Kidney (tissue), 22 donors: ENCODE measurements at places on chromosomes 4 and X. TPM values are rescaled to one million over a fixed set of nuclear protein-coding genes. Genes with fewer than 3 reads are reported as not detected.
A peak's percentile ranks its signal among the peaks of the same experiment; 100 is the strongest.

Gene MPP1
- total RNA-seq: 47.0 TPM

Gene ITIH6
- not detected for total RNA-seq

Gene CCDC110
- total RNA-seq: 4.5 TPM

Gene ESX1
- not detected for total RNA-seq

Gene MND1
- total RNA-seq: 0.98 TPM

Gene SCML2
- 1.4 TPM for total RNA-seq

Gene ADGRG2
- total RNA-seq: 1.2 TPM

Gene MAGEC3
- not detected for total RNA-seq

DNA sequence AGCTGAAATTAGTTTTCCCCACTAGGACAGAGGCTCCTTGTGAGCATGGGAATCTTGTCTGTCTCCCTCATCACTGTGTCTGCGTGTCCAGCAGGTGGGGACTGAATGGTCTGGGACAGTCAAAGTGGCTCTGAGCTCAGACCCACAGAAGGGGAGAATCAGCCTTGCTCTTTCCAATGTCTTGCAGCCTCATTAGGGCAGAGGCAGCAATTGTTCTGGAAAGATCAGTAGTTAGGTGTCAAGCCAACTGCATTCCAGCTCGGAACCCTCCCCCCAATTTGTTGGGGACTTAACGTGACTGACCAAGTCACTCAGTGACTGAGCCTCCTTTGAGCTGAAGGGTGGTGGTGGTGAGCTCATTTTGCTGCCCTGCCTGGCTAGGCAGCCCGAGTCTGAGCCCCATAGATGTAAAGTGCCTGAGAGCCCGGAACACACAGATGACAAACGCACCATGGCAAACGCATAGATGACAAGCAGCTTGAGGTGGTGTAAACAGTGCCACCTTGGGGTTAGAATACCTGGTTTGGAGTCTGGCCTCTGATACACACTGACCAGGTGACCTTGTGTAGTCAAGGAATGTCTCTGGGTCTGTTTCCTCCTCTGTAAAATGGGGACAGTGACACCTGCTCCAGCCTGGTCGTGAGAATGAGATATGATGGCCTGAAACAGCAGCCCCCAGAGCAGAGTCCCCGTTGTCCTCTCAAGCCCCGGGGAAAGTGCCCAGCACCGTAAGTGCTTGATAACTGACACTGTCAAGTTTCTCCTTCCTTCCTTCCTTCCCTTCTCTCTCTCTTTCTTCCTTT lies 2.7 kb upstream of the SORCS2 start:
- no peak for DNase-seq

GRCh38 chrX:120286733-120287512 lies 24.3 kb downstream of the TMEM255A start:
- DNase-seq: no peak

GRCh38 chr4:140952717-140953116 lies 180.6 kb downstream of the RNF150 start:
- no peak for DNase-seq

DNA sequence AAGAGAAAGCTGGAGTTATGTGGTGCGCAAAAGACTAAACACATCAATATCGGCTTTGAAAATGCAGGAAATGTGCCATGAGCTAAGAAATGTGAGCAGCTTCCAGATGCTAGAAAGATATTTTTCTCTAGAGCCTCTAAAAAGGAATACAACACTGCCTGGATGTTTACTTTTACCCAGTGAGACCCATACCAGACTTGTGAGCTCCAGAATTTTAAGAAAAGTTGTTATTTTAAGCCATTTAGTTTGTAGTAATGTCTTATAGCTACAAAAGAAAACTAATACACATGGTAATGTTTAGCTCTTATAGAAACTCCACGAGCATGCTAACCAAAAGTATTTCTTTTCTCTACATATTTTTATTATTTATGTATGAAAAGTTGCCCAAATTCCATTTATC lies 1389.4 kb downstream of the C4orf33 start:
- DNase-seq: no peak

DNA sequence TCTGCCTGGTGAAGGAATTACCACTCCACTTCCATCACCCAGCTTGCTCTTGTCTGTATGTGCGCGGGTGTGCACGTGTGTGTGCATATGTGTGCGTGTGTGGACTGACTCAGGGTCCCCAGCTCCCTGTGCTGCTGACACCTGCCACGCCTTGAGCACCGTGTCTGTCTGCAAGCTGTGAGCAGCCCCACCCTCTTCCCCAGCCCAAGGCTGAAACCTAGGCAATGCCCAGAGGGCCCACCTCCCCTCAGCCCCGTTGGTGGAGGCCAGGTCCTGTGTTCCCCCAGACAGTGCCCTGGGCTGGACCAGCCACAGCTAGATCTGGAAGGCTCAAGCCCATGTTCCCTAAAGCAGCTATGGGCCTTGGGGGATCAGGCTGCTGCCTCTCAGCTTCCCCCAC lies 2.0 kb upstream of the CCNQ start:
- no peak for DNase-seq

- DNase-seq: no peak
These were observed 316.0 kb downstream of the TRIML1 start for GRCh38 chr4:188455062-188455752.

- peak; percentile 74 for DNase-seq
These were observed 28.1 kb upstream of the SPON2 start for GRCh38 chr4:1200425-1201035.

DNA sequence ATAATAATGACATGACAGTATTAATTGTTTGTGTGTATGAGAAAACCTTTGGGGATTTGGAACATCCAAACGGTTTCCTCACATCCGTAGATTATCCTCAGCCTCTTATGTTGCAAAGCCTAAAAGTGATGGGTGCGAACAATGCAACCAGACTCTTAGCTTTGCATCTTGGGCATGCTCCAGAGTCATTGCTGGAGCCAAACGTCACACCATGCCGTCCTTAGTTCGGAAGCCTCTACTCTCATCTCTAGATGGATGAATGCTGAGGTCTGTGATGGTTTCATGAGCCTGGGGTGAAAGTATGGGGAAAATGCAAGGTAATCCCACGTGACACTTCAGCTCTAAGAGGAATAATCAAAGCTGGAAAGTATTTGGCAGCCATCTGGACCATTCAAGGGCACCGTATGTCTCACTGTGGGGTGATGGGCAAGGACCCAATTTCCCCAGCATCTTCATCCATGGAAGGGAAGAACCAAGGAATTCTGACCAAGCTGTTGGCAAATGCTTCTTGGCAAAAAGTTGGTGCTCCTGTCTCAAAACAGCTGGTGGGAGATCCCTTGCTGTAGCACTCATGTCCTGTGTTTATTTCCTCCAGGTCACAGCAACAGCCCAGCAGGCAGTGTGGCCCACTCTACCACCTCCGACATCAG lies 6.3 kb upstream of the RTL5 start:
- no peak for DNase-seq

- DNase-seq: peak; percentile 69
These were observed 30.1 kb upstream of the BBS7 start for GRCh38 chr4:121900132-121900983.

GRCh38 chrX:114841051-114841450 lies 176.4 kb downstream of the IL13RA2 start:
- no peak for DNase-seq
